Endothelial cell of umbilical vein (primary cell): ENCODE measurements at places on chromosomes 5 and 9. TPM values are rescaled to one million over a fixed set of nuclear protein-coding genes. Genes with fewer than 3 reads are reported as not detected.

Gene PCDHA4
- total RNA-seq: 0.04 and 0.14 TPM in 2 replicates

Gene TMEFF1
- total RNA-seq: 9.8 and 14.6 TPM in 2 replicates

Gene MARCOL
- total RNA-seq: not detected in 2 replicates

Gene BARHL1
- not detected in 2 replicates for total RNA-seq

Gene FOXD4L3
- total RNA-seq: not detected in 2 replicates

Gene ELAVL2
- total RNA-seq: 0.18 and 0.20 TPM in 2 replicates

Gene RNF145
- 59.7 and 62.3 TPM in 2 replicates for total RNA-seq

Gene FOXD4L5
- 0.42 TPM in 1 of 2 replicates, not detected in the other for total RNA-seq

Gene STPG3
- not detected in 2 replicates for total RNA-seq

Gene TRIM36
- total RNA-seq: 0.69 and 1.2 TPM in 2 replicates

Gene ANAPC2
- 69.2 and 70.0 TPM in 2 replicates for total RNA-seq

Gene PTGER4
- total RNA-seq: 22.5 and 23.6 TPM in 2 replicates

Gene PCDHA11
- 0.12 TPM in 1 of 2 replicates, not detected in the other for total RNA-seq

Gene INSYN2B
- total RNA-seq: 8.2 and 9.9 TPM in 2 replicates

Gene RMRP
- total RNA-seq: 19,118 and 22,385 TPM in 2 replicates

Gene TMC1
- 0.48 and 1.5 TPM in 2 replicates for total RNA-seq

Gene HAVCR1
- total RNA-seq: not detected in 2 replicates

Gene LURAP1L
- total RNA-seq: 1.3 and 3.3 TPM in 2 replicates

Gene C5orf47
- not detected in 2 replicates for total RNA-seq

Gene ANKDD1B
- total RNA-seq: 0.65 and 0.71 TPM in 2 replicates

Gene TNFSF8
- not detected in 2 replicates for total RNA-seq

Gene PTGR1
- total RNA-seq: 79.1 and 101 TPM in 2 replicates

Gene P4HA2
- 37.4 and 37.6 TPM in 2 replicates for total RNA-seq

Gene ZNF618
- 60.6 and 80.3 TPM in 2 replicates for total RNA-seq

Gene MARCHF3
- total RNA-seq: 31.7 and 31.9 TPM in 2 replicates

Gene NUTM2F
- total RNA-seq: not detected in 2 replicates

Gene ARHGEF37
- 7.0 and 7.1 TPM in 2 replicates for total RNA-seq

Gene GRIA1
- total RNA-seq: not detected in 2 replicates

Gene LCN6
- not detected in 2 replicates for total RNA-seq

Gene IFNA2
- not detected in 2 replicates for total RNA-seq

Gene SLC6A7
- total RNA-seq: not detected in 2 replicates

Gene PRPF4
- 24.2 and 25.8 TPM in 2 replicates for total RNA-seq

Gene CLINT1
- total RNA-seq: 76.6 and 79.6 TPM in 2 replicates

Gene PCDHB15
- 0.55 and 0.69 TPM in 2 replicates for total RNA-seq

Gene XRCC4
- 7.6 and 7.7 TPM in 2 replicates for total RNA-seq

Gene WDR5
- 42.4 and 42.5 TPM in 2 replicates for total RNA-seq

Gene OR1J1
- not detected in 2 replicates for total RNA-seq

Gene TAF11L5
- not detected in 2 replicates for total RNA-seq

Gene ATP10B
- total RNA-seq: not detected in 2 replicates

Gene CDH9
- not detected in 2 replicates for total RNA-seq

Gene TLR4
- 38.6 and 41.7 TPM in 2 replicates for total RNA-seq

Gene CRAT
- total RNA-seq: 34.2 and 36.8 TPM in 2 replicates

Gene EIF4E1B
- total RNA-seq: not detected in 2 replicates

Gene DMRT3
- total RNA-seq: not detected in 2 replicates
